ENCODE measurements at places on chromosomes 2 and 18. TPM values are rescaled to one million over a fixed set of nuclear protein-coding genes. Genes with fewer than 3 reads are reported as not detected.

Gene LCT
- total RNA-seq, result not detected

Gene PPM1G
- 51.8 TPM for total RNA-seq

Gene KLF7
- 62.1 TPM for total RNA-seq

Gene PSTPIP2
- total RNA-seq, result 9.8 TPM

Gene REEP1
- total RNA-seq, result 7.8 TPM

Gene HJURP
- 1.2 TPM for total RNA-seq

Gene MYO1B
- total RNA-seq, result 231 TPM

Gene FSHR
- total RNA-seq, result not detected

Gene IL1R2
- total RNA-seq, result 17.0 TPM

Gene SIX3
- total RNA-seq, result not detected

Gene RFX8
- not detected for total RNA-seq

Gene CIB4
- total RNA-seq, result not detected

Gene SULT1C3
- total RNA-seq, result not detected
